ENCODE measurements at places on chromosomes 5 and 9. TPM values are rescaled to one million over a fixed set of nuclear protein-coding genes. Genes with fewer than 3 reads are reported as not detected.
A peak's percentile ranks its signal among the peaks of the same experiment; 100 is the strongest.

MED22 gene
- total RNA-seq = 17.7 TPM

FRMPD1 gene
- total RNA-seq = not detected

CNTNAP3B gene
- 87.2 TPM for total RNA-seq

HMCN2 gene
- 1.0 TPM for total RNA-seq

DNA sequence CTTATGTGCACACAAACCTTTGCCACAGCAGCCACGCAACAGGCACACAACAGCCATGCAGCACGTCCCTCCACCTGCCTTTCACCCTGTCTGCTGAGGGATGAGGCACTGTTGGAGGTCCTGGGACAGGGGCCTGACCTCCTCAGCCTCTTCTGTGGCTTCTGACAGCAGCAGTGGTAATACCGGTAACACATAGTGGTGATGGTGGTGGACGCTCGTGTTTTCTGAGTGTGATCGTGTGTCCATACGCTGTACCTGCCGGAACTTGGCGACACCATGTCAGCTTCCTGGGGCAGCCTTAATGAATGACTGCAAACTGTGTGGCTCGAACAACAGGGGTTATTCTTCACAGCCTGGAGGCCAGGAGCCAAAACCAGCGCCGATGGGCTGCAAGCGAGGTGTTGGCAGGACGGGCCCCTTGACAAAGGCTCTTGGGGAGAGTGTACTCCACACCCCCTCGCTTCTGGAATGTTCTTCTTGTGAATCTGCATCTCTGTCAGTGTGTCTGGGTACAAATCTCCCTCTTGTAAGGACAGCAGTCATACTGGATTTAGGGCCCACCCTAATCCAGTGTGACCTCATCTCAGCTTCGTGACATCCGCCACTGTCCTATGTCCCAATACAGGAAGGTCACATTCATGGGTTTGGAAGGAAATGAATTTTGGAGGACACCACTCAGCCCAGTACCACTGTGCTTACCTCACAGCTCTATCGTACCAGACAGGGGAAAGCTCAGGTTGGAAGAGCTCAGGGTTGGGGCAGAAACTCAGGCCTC is 55.3 kb upstream of the EXOC3 start:
- no peak for DNase-seq

GCNT4 gene
- 0.19 TPM for total RNA-seq

GRCh38 chr5:142670804-142671203 is 15.1 kb downstream of the FGF1 start:
- DNase-seq = no peak

ALDH1B1 gene
- 12.1 TPM for total RNA-seq

RASGEF1C gene
- total RNA-seq = not detected

MARCHF11 gene
- total RNA-seq = not detected

DNA sequence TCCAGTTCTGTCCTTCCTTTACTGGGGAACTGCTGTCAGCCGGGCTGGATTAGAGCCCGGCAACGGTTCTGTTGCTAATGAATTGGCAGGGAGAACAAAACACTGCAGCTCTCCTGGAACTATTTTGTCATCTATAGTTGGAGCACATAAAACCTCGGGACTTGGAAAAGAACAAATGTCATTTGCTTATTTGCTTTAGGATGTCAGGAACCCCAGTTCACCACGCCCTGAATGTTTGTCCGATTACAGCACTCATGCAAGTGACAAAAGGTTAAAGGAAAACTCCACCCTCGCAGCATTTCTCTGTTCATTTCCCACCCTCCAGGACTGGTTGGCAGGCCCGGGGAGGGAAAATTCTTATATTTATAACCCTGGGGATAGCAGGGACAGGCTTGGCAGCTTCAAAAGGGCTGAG is 66.4 kb upstream of the PLPP1 start:
- peak; percentile 77 for DNase-seq

DNA sequence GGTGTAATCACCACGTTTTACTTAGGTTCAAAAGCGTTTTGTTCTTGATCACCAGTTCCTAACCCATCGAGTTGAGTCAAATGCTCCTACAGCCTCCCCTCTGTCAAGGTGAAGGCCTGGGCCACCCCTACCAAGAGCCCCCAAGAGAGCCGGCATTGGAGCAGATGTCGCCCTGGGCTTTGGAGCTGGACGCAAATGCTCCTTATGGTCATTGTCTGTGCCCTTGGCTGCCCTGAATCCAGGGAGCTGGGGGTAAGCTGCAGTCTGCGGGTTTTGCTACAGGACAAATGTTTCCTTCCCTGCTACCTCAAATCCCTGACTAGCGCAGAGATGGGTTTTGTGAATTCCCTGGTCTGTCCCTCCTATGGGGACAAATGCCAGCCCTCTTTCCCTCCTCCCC is 4.9 kb downstream of the RNF183 start:
- DNase-seq = no peak

RNF180 gene
- total RNA-seq = 3.2 TPM

GRCh38 chr9:124266139-124266825 is 8.5 kb downstream of the NEK6 start:
- peak; percentile 40 for DNase-seq

- no peak for DNase-seq
Measured at GRCh38 chr9:104711604-104712003, 17.3 kb downstream of the OR13D1 start.

- DNase-seq = no peak
Measured at GRCh38 chr9:136793086-136793946, 2.2 kb downstream of the TMEM141 start.

NOTCH1 gene
- 157 TPM for total RNA-seq

ENHO gene
- total RNA-seq = not detected

GABRA1 gene
- not detected for total RNA-seq

DNA sequence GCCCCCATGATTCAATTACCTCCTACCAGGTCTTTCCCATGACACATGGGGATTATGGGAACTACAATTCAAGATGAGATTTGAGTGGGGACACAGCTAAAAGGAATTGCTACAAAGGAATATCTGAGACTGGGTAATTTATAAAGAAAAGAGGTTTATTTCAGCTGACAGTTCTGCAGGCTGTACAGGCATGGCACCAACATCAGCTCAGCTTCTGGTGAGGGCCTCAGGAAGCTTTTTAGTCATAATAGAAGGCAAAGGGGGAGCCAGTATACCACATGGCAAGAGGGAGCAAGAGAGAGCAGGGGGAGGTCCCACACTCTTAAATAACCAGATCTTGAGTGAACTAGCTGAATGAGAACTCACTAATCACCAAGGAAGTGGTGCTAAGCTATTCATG is 11.2 kb upstream of the ALDOB start:
- no peak for DNase-seq

STC2 gene
- total RNA-seq = 11.7 TPM

- peak; percentile 78 for DNase-seq
Measured at GRCh38 chr5:54895816-54896341, 89.5 kb downstream of the ESM1 start.

- no peak for DNase-seq
Measured at GRCh38 chr5:73431204-73431851, 17.2 kb downstream of the FOXD1 start.

- no peak for DNase-seq
Measured at GRCh38 chr5:6452622-6453504, 4.2 kb downstream of the UBE2QL1 start.

NPDC1 gene
- total RNA-seq = 39.7 TPM

DNA sequence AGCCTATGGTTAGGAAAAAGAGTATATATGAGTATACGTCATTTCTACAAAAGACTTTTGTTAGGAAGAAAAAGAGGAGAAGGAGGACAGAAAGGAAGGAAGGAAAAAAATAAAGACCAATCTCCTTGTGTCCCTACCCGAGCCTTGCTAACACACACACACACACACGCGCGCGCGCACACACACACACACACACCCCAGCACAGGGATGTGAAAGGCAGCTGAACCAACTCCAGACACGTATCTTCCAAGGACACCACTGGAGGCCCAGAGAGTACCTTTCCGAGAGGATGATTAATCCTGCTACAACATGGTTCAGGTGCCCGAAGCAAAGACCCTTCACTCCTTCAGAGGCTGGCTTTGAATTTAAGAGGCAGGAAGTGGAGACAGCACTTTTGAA is 56.9 kb upstream of the GALNT10 start:
- no peak for DNase-seq

GRCh38 chr5:65778126-65778525 is 56.1 kb downstream of the NLN start:
- DNase-seq = peak; percentile 67

DNA sequence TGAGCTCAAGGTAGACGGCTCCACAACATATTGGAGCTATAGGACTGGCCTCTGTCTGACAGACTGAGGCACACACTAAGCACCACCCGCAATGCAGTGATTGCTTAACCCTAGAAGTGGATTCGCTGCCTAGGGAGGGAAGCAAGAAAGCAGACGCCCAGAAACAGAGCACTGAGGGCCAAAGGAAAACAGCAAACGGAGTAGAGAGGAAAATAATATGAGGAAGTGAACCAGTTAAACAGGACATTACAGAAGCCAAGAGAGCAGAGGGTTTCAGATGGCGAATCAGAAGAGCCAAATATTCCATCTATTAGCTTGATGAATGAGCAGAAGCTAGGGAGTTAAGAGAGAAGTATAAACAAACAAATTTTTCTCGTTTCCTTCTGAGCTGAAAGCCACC is 139.2 kb upstream of the LHFPL2 start:
- peak; percentile 38 for DNase-seq

DNA sequence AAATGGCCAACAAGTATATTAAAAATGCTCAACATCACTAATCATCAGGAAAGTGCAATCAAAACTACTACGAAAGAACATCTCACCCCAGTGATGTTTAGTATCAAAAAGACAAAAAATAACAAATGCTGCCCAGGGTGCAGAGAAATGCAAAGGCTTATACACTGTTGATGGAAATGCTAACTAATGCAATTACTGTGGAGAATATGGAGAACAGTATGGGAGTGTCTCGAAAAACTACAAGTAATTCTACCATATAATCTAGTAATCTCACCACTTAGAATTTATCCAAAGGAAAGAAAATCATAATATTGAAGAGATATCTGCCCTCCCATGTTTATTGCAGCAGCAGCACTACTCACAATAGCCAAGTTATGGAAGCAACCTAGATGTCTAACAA is 246.5 kb upstream of the VLDLR start:
- no peak for DNase-seq

DNA sequence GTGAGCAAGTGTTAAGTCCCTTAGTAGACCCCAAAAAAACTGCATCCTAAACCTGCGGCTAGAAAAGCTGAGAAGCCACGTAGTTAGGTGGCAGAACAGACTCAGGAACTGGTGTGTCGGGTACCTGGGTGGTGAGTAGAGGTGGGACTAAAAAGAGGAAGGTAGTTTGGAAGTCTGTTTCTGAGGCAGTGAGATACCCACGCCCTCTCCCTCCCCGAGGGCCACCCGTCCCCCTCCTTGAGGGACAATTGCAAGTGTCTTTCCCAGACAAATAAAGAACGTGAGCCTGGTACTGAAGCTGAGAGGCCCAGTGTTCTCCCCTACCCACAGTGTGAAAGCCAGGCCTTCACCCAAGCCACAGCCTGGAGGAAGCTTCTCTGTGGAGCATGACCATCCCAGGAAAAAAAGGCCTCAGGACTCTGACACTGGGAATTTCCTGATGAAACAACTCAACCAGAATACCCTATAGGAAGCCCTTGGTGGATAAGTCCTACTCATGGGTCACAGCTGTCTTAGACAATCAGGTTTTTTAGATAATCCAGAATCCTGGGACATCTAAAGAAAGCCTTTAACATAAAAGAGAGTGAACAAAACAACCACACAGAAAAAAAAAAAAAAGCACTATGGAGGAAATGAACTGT is 7.0 kb upstream of the CD74 start:
- no peak for DNase-seq

- DNase-seq = no peak
Measured at GRCh38 chr9:87546704-87547103, 49.0 kb downstream of the DAPK1 start.

CCL27 gene
- not detected for total RNA-seq

FCN2 gene
- not detected for total RNA-seq

OR1Q1 gene
- total RNA-seq = not detected

TRPM3 gene
- 1.4 TPM for total RNA-seq

All from dermis blood vessel endothelial cell (primary cell).